ENCODE measurements at places on chromosomes 3 and 15.

DNA sequence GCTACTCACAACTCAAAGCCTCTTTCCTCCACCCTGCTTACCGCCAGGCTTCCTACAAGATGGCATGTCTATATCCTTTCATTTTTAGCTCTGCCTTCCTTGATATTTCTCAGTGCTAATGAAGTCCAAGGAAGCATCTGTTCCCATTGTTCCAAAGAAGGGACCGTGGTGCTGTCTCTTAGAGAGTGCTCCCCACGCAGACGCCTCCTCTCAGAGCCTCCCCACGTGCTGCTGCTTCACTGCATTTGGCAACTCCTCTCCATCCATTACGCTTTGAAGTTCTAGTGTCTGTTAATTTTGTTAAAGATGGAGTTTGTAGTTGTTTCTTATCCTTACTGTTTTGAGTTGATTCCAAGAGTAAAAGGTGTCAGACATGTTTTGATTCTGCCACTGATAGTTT, 26.2 kb downstream of the GNB4 start:
- DNase-seq: no peak

GRCh38 chr15:28112962-28113361, 13.8 kb upstream of the OCA2 start:
- DNase-seq: no peak

DNA sequence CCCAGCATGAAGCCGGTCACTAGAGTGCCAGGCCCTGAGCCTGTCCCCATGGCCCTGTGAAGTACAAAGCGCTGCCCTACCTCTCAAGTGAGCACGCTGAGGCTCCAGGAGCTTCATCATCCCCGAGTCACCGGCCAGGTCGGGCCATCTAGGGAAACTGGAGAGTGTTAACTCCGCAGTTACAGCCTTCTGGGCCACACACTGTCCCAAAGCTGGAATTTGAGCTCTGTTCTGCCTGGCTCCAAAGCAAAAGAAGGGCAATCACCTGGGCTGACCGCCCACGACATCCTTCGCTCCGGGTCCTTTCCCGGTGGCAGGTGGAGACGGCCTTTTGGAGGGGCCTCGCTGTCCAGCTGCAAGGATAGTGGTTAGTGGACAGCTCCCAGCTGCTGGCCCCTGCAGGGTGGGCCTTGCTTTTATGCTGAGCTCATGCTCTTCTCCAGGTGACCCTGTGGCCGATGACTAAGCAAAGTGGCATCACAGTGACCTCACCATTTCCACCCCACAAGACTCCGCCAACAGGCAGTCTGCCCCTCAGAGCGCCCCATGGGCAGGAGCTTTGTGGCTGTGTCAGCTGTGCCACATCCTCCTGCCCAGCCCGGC, 3.5 kb upstream of the MUC4 start:
- no peak for DNase-seq

GRCh38 chr15:67880651-67881182, 40.9 kb upstream of the RNU6-1 start:
- no peak for DNase-seq

DNA sequence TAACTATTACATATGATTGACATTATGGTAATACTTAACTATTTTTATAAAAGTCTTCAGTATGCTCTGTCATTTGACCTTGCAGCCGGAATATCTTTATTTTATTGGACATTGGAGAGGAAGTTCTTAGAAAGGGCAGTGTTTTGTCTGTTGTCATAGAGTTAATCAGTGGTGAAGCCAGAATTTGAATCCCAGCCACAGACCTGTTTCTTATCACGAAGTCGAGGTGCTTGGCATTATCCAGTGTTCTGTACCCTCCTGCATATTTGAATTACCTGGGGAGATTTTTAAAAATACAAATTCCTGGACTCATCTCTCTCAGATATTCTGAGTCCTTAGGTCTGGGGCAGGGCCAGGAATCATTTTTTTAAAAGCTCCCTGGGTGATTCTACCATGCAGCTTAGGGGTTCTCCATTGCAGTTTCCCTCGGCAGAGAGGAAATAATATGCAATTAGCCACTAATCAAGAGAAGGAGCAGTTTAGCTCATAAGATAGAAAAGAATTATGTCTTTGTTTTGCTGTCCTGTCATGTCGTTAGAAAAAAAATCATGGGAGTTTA, 195.6 kb upstream of the CFAP20DC start:
- no peak for DNase-seq

DNA sequence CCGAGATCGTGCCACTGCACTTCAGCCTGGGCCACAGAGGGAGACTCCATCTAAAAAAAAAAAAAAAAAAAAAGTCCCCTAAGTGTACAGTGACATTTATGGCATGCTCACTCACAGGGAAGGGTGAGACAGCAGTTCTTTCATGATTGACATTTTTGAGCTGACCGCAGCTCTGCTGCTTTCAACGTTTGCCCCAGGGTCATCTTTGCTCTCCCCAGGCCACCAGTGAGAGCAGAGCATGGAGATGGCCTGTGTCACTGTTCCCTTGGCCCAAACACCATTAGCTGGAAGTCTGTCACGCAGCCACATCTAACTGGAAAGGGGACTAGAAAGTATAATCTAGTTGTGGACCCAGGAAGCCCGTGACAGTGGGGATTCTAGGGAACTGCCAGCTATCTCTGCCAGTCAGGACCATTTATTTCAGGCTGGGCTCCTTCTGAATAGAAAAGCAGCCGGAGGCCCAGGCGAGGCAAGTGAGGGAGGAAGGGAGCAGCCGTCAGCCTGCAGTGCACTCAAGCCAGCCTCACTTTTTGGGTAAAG, 193.4 kb upstream of the HES1 start:
- DNase-seq: no peak

DNA sequence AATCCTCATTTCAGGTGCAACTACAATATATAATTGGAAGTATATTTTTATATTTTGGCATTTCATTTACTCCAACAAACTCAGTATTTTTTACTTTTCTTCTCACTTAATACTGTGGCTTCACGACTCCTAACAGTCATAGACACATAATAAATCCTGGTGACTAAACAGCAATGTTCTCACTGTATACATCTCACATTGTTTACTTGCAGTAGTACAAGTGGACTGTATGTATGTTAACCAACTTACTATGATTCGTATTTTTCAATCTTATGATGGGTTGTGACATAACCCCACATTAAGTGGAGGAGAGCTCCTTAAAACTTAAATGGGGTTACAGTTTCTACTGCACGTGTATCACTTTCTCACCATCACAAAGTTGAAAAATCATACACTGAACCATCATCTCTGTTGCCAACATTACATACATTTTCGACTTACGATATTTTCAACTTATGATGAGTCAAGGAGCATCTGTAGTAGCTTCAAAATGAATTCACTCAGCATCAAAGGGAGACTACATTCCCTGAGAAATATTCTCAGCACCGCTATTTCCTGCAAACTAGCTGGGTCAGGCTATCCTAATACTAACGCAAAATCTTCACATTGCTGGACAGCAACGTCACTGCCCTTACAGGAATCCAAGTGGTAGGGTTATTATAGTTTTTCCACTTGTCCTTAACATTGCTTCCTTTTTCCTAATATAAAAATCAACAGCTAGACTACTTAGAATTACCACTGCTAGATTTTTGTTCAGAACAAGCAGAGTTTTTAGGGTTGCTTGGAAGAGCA, 7.3 kb downstream of the ADAM10 start:
- no peak for DNase-seq

- DNase-seq: no peak
Measured at GRCh38 chr15:59794229-59794886, 105.2 kb upstream of the BNIP2 start.

GRCh38 chr15:66932634-66933024, 132.8 kb upstream of the SMAD3 start:
- DNase-seq: no peak

- DNase-seq: no peak
Measured at GRCh38 chr3:60742606-60743145, 508.6 kb downstream of the FHIT start.

GRCh38 chr3:186664119-186664495, 1.7 kb upstream of the HRG start:
- no peak for DNase-seq

GRCh38 chr15:90838139-90838538, 30.2 kb upstream of the FURIN start:
- DNase-seq: no peak

DNA sequence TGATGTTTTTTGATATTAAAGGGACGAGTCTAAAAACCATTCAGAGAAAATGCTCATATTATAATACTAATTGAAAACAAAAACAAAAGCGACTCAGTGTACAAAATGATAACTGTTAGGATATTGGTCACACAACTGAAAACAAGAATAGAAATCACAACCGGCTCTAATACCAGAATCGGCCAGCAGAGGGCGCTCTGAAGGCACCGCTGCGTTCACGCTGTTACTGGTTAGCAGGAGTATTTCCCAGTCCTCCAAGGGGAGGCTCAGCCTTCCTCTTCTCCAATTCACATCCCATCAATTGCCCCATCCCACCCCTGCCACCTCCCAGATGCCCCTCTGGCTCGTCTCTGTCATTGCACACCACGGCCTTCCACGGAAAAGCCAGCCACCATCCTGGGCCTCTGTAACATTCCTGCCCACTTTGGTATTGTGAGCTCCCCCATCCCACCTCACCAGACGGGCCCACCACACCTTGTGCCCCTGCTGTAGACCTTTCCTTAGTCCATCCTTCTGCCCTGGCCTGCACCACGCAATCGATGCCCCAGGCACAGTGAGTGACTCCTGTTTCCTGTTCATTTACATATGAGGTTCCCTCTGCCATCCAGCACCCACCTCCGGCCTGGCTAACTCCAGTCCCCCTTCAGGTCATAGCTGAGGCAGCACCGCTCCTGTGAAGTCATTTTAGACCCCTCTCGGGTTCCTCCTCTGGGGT, 8.5 kb downstream of the FAM107A start:
- DNase-seq: peak; percentile 63

DNA sequence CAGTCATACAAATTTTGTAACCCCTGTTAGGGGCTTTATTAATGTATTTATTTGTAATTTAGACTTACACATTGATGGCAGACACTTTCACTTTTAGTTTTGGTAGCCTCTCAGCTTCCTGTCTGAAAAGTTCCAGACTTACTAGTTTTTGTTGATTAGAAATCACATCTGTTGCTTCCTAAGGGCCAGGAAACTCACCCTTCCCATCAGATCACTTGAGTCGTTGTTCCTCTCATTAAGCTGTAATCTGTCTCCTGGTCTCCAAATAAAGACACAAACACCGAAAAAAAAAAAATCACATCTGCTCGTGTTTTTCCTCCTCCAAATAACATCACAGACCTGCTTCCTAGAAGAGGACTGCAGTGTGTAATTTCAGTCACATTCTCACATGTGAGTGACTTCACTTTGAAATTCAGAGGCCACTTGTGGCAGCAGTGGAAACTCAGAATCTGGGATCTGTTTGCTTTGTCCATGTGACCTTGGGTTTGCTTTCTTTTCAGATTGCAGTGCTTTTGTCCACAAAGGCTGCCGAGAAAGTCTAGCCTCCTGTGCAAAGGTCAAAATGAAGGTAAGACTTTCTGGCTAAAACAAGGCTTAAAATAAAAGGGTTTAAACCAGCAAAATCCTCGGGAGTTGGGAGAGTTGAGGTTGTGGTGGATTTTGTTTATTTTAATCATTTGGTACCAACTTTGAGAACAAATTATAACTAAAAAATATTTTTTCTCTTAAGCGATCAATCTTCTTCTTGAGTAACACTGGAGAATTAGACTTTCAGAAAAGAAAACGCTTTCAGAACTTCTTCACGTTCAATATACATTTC, 87.0 kb downstream of the KLHL25 start:
- peak; percentile 15 for DNase-seq

GRCh38 chr3:100420885-100421284, 19.5 kb downstream of the LNP1 start:
- DNase-seq: no peak

DNA sequence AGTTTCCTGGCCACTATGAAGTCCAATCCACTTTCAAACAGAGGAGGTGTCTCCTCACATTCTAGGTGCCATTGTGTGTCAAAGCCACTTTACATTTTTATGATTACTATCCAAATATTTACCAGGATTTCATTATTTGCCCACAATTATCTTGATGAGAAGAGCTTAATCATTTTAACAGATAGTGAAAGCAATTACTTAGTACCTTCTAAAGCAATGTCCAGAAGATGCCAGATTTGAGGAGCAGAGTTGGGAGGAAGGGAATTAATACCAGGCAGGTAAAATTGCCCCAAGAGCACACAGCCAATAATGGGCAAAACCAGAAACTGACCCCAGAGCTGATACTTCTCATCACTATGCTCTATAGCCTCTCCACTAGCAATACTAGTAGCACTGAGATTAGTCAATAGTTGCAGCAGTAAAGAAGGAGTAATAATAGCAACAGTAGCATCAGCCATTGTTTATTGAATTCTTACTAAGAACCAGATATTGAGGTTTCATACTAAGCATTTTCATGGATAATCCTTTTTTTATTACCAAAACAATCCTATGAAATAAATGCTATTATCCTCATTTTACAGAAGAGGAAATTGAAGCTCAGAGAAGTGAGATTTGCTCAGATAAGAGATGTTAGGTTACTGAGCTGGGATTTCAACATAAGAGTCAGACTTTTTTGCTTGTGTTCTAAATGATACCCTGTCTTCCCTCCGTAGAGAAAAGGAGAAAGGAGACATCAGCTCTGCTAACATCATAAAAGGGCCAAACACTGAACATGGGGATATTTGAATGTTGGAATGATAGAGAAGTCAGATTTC, 509.3 kb upstream of the CFAP20DC start:
- DNase-seq: no peak

- no peak for DNase-seq
Measured at GRCh38 chr15:29636140-29636539, 186.1 kb downstream of the TJP1 start.

- DNase-seq: no peak
Measured at GRCh38 chr3:129594409-129594808, 12.1 kb downstream of the PLXND1 start.

DNA sequence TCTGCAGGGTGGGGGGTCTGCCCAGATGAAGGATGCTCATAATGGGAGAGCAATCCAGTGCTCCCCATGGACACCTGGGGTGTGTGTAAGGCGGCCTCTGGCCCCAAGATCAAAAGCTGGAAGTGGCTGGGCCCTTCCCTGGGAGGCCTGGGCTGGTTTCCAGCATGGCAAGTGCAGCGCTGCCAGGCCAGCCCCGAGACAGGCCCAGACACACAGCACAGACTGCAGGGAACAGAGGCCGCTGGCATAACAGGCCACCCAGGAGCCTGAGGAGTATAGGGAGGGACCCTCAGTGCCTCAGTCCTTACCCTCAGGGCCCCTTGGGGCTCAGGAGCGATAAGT, 10.0 kb downstream of the ITPKA start:
- no peak for DNase-seq

DNA sequence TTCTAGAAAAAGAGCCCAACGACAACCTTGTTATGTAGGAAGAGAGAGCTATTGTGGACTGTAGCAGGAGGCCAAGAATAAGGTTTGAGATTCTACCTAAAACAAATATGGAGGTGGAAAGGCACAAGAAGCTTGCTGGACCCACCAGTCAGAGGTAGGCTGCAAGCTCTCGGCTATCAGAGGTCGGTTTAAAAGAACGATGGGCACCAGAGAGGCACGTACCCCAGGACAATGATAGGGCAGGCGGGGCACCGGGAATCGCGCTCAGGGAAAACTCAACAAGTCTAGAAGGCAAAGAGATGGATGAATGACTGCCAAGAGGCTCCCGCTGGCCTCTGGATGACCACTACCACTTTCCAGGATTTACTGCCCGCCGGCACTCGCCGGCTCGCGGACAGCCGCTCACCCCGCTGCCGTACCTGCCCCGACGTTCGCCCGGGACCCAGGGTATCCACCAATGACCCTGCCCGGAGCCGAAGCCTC, 1.1 kb downstream of the HDGFL3 start:
- DNase-seq: no peak

GRCh38 chr3:79019137-79019923, 748.5 kb downstream of the ROBO1 start:
- no peak for DNase-seq
